Activated CD4-positive, alpha-beta T cell treated with anti-CD3 and anti-CD28 coated beads, Interleukin-2, amount 10 ng/mL, durations not matched to agents 24 days and 14 days (primary cell): ENCODE measurements at places on chromosomes 12 and 14. TPM values are rescaled to one million over a fixed set of nuclear protein-coding genes. Genes with fewer than 3 reads are reported as not detected.

SMIM41 gene
- 0.19 TPM in 1 of 2 replicates, not detected in the other for total RNA-seq

JPH4 gene
- total RNA-seq: not detected in 2 replicates

SYNDIG1L gene
- not detected in 2 replicates for total RNA-seq

RNF212B gene
- not detected in 2 replicates for total RNA-seq

ESRRB gene
- 0.05 and 0.09 TPM in 2 replicates for total RNA-seq
